Astrocyte (in vitro differentiated cells and primary cell): ENCODE measurements at places on chromosomes 16 and 17. TPM values are rescaled to one million over a fixed set of nuclear protein-coding genes. Genes with fewer than 3 reads are reported as not detected.

PKMYT1 gene
- total RNA-seq = 3.9 TPM in 2 replicates

- no peaks in the 10 kb centered on the region for H3K4me1 ChIP-seq
- DNase-seq = no peak
- no peak overlapping the region for H3K27ac ChIP-seq
- no peaks in the 10 kb centered on the region for H3K27me3 ChIP-seq
Observed at GRCh38 chr17:3814361-3814760, 13.4 kb upstream of the ITGAE start.

G6PC1 gene
- not detected in 2 replicates for total RNA-seq

PRSS8 gene
- 3.9 and 9.5 TPM in 2 replicates for total RNA-seq

RAMP2 gene
- total RNA-seq = 6.1 and 6.8 TPM in 2 replicates

CCR7 gene
- not detected in 2 replicates for total RNA-seq

DNA sequence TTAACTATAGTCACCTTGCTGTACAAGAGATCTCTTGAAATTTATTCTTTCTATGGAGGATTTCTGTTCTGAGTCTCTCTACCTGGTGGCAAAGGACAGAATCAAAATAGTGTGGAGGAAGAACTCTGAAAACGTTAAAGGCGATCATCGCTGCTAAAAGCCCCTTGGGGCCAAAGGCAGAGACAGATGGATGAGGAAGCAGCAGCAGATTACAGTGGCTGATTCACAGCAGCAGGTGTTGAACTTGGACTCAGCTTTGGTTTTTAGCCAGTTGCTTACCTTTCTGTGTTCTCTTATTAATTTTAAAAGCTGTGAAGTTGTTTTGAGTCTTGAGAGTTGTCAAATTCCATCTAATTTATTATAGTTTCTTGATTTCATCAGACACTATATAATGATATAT lies 956.1 kb upstream of the GOT2 start:
- H3K4me3 ChIP-seq = no peak overlapping the region
- H3K27me3 ChIP-seq = no peaks in the 10 kb centered on the region
- no peaks in the 10 kb centered on the region for H3K4me1 ChIP-seq
- H3K36me3 ChIP-seq = no peaks in the 10 kb centered on the region
- no peak overlapping the region for H3K27ac ChIP-seq

DNA sequence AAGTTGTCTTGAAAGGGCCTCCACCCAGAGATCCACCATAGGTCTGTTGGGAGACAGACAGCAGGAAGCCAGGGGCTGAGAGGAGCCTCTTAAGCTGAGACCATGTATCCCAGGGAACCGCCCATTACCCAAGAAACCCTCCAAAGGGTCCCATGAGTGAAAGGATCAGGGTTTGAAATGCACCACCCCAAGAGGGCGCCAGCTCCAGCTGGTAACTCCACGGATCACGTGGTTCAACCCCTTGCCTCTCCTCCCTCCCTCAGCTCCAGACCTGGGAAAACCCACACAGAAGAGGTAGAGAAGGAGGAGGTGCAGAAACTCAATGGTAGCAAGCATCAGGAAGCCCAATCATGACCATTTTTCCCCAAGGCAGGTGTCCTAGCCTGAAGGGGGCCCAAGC lies 148.7 kb downstream of the AIPL1 start:
- peaks cover 3% of the 10 kb centered on the region for H3K27me3 ChIP-seq
- H3K4me3 ChIP-seq = no peak overlapping the region
- DNase-seq = no peak
- no peak overlapping the region for H3K27ac ChIP-seq
- H3K36me3 ChIP-seq = no peaks in the 10 kb centered on the region

LRRC75A gene
- total RNA-seq = 0.36 TPM in 2 replicates

GRCh38 chr17:43405861-43406260 lies 7.1 kb downstream of the ARL4D start:
- H3K4me3 ChIP-seq = no peak overlapping the region
- H3K4me1 ChIP-seq = peaks cover 35% of the 10 kb centered on the region
- no peak overlapping the region for H3K27ac ChIP-seq
- DNase-seq = peak; percentile 60

DNA sequence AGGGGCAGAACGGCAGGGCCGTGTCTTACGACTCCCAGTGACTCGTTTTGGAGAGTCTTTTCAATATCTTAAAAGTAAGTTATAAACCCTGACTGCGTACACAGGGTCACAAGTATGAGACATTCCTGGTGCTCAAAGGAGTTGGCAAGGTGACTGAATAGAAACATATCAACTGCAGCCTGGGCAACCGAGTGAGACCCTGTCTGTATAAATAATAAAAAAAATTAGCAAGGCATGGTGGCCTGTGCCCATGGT lies 83.3 kb downstream of the PGS1 start:
- H3K4me3 ChIP-seq = no peak overlapping the region
- no peaks in the 10 kb centered on the region for H3K36me3 ChIP-seq
- no peaks in the 10 kb centered on the region for H3K4me1 ChIP-seq

- H3K27ac ChIP-seq = no peak overlapping the region
- no peaks in the 10 kb centered on the region for H3K4me1 ChIP-seq
- no peaks in the 10 kb centered on the region for H3K36me3 ChIP-seq
- no peak overlapping the region for H3K4me3 ChIP-seq
- peaks cover 10% of the 10 kb centered on the region for H3K27me3 ChIP-seq
Observed at GRCh38 chr16:57308041-57308440, 23.6 kb upstream of the PLLP start.

DNA sequence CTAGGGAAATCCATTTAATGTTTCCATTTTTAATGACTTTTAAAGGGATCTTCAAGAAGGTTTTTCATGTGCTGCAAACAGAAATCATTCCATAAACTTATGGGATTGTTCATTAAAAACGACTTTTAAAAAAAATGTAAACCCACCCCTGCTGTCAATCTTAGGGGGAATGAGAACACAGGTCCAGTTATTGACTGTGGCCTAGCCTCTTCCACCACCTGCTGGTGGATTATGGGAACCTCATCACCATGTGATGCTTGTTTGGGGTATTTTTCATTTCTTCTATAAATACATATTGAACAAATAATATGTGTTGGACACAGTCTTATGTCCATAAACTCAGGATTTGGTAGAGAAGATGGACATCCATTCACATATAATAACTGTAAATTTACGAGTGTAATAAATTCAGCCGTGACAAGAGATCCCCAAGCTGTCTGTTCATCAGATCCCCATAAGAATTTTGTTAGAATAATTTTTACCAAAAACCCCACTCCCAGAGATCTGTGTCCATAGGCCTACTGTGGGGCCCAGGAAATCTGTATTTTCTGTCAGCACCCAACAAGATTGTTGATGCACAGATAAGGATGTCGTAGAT lies 42.0 kb upstream of the TMC5 start:
- H3K4me3 ChIP-seq = no peak overlapping the region
- no peaks in the 10 kb centered on the region for H3K36me3 ChIP-seq
- H3K27ac ChIP-seq = no peak overlapping the region
- H3K27me3 ChIP-seq = no peaks in the 10 kb centered on the region
- no peak for DNase-seq

CDC6 gene
- 6.4 and 14.4 TPM in 2 replicates for total RNA-seq

ERCC4 gene
- total RNA-seq = 13.9 and 15.6 TPM in 2 replicates

DNA sequence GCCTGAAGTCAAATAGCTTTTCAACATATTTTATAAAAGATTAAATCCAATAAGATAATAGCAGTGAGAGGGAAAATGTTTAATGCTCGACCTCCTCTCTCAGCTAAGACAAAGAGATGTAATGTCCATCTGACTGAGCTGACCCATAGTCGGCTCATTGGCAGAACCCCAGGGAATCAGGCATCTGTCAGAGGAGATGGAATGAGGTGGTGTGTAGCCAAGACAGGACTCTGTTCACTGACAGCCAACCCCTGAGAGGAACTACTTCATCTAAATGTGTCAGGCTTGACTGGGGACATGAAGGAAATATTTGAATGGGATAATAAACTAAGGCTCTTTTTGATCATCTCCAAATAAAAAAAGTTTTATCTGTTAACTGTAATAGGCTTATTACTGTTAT lies 188.0 kb downstream of the CDH11 start:
- H3K27ac ChIP-seq = no peak overlapping the region
- H3K36me3 ChIP-seq = no peaks in the 10 kb centered on the region
- no peaks in the 10 kb centered on the region for H3K27me3 ChIP-seq
- peak; percentile 41 for DNase-seq
- no peak overlapping the region for H3K4me3 ChIP-seq

ITGAX gene
- total RNA-seq = 0.27 TPM in 1 of 2 replicates, not detected in the other

REXO5 gene
- 0.99 and 1.8 TPM in 2 replicates for total RNA-seq

- H3K4me3 ChIP-seq = no peak overlapping the region
- DNase-seq = no peak
- no peak overlapping the region for H3K27ac ChIP-seq
- H3K4me1 ChIP-seq = peaks cover 23% of the 10 kb centered on the region
- H3K27me3 ChIP-seq = no peaks in the 10 kb centered on the region
Observed at GRCh38 chr16:30663820-30664219, 5.6 kb downstream of the FBRS start.

- DNase-seq = peak; percentile 37
- no peaks in the 10 kb centered on the region for H3K27me3 ChIP-seq
- no peaks in the 10 kb centered on the region for H3K36me3 ChIP-seq
- H3K4me3 ChIP-seq = no peak overlapping the region
- H3K27ac ChIP-seq = no peak overlapping the region
- H3K4me1 ChIP-seq = peaks cover 11% of the 10 kb centered on the region
Observed at GRCh38 chr17:78970834-78971755, 8.6 kb downstream of the LGALS3BP start.

DNA sequence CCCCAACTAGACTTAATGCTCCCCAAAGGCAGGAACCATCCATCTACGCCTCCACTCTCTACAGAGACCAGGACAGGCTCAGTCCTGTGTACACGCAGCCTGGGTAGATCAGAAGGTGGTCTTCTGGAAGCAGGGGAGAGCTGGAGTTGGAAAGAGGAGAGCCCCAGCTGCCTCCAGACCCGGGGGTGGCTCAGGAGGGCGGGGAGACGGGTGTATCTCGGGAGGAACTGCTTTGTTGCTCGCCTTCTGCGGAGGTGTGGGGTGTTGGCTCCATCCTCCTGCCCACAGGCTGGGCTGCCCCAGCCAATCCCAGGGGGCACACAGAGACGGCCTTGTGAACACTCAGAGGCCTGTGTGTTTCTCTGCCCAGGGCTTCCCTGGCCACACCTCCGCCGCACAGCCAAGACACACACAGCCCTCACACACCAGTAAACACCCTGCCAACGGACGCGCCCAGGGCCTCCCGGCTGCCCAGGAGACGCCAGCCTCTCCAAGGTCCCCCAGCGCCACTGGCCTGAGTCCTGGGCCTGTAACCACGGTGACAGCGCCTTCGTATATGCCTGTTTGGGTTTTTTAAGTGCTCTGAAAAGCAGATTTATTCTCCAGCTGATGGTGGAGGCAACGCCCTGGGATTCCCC lies 143.4 kb upstream of the CDC42EP4 start:
- H3K27ac ChIP-seq = no peak overlapping the region
- no peak for DNase-seq

TBC1D26 gene
- 0.14 and 0.77 TPM in 2 replicates for total RNA-seq

- DNase-seq = peak; percentile 38
- no peak overlapping the region for H3K27ac ChIP-seq
- peaks cover 2% of the 10 kb centered on the region for H3K36me3 ChIP-seq
- no peaks in the 10 kb centered on the region for H3K27me3 ChIP-seq
Observed at GRCh38 chr16:69089091-69089910, 16.2 kb upstream of the HAS3 start.

GRCh38 chr16:83472776-83473501 lies 334.8 kb upstream of the HSBP1 start:
- H3K36me3 ChIP-seq = no peaks in the 10 kb centered on the region
- DNase-seq = no peak

- no peaks in the 10 kb centered on the region for H3K36me3 ChIP-seq
- H3K27me3 ChIP-seq = no peaks in the 10 kb centered on the region
- H3K27ac ChIP-seq = no peak overlapping the region
- H3K4me1 ChIP-seq = no peaks in the 10 kb centered on the region
- H3K4me3 ChIP-seq = no peak overlapping the region
Observed at GRCh38 chr17:59456923-59457615, 108.3 kb upstream of the DHX40 start.

CES3 gene
- total RNA-seq = 0.77 and 1.5 TPM in 2 replicates

GRCh38 chr17:2691965-2692780 lies 19.4 kb downstream of the CLUH start:
- no peaks in the 10 kb centered on the region for H3K27me3 ChIP-seq
- H3K27ac ChIP-seq = no peak overlapping the region
- H3K4me3 ChIP-seq = no peak overlapping the region
- no peaks in the 10 kb centered on the region for H3K36me3 ChIP-seq
- DNase-seq = no peak

DNA sequence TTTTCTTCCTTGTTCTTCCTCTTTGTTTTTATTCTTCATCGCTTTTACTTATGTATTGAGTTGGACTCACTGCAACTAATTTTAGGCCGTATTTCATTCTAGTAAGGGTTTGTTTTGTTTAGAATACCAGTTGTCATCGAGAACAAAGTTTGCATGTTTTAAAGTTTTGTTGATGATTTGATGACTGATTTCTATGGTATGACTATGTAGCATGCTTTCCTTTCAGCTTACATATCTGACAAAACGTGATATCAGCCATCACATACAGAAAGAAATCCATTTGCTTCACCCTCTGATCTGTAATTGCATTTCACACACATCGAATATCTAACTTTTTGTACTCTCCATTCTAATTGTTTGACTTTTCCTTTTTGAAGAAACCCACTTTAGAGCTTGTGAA lies 4.0 kb downstream of the PRKCA start:
- peak; percentile 68 for DNase-seq
- H3K27me3 ChIP-seq = no peaks in the 10 kb centered on the region
- H3K27ac ChIP-seq = no peak overlapping the region
- H3K4me3 ChIP-seq = no peak overlapping the region

ANKFY1 gene
- 52.0 and 59.0 TPM in 2 replicates for total RNA-seq

DNA sequence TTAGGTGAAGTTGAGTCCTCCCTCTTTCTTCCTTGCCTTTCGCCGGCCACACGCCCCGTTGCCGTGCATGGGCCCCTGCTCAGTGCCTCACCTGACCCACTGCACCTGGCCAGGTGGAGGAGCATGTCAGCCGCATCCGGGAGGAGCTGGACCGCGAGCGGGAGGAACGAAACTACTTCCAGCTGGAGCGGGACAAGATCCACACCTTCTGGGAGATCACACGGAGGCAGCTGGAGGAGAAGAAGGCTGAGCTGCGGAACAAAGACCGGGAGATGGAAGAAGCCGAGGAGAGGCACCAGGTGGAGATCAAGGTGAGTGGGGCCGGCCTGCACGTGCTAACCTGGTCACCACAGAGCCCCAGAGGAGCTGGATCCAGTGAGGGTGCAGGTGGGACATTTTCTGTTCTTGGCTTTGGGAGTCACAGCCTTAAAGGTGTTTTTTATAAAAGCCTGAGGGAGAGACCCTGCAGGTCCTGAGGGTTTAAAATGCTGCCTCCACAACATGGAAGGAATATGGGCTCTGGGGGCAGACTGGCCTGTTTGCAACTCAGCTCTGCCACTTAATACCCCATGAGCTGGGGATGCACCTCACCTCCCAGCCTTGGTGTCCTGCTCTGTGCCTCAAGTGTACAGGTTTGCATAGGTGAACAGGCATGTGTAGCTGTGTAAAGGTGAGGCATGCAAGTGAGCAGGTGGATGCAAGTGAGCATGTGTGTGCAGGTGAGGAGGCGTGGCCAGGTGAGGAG lies 12.1 kb upstream of the DBNDD1 start:
- no peak overlapping the region for H3K4me3 ChIP-seq
- no peaks in the 10 kb centered on the region for H3K27me3 ChIP-seq
- H3K27ac ChIP-seq = no peak overlapping the region
- peaks cover 3% of the 10 kb centered on the region for H3K36me3 ChIP-seq
- no peaks in the 10 kb centered on the region for H3K4me1 ChIP-seq
- DNase-seq = no peak
